ENCODE measurements at places on chromosomes 3 and 15. TPM values are rescaled to one million over a fixed set of nuclear protein-coding genes. Genes with fewer than 3 reads are reported as not detected.

SPATA16 gene
- total RNA-seq = 36.6 TPM

ZFAND6 gene
- 220 TPM for total RNA-seq

C3orf22 gene
- total RNA-seq = 33.0 TPM

CPLX3 gene
- total RNA-seq = 5.7 TPM

DNA sequence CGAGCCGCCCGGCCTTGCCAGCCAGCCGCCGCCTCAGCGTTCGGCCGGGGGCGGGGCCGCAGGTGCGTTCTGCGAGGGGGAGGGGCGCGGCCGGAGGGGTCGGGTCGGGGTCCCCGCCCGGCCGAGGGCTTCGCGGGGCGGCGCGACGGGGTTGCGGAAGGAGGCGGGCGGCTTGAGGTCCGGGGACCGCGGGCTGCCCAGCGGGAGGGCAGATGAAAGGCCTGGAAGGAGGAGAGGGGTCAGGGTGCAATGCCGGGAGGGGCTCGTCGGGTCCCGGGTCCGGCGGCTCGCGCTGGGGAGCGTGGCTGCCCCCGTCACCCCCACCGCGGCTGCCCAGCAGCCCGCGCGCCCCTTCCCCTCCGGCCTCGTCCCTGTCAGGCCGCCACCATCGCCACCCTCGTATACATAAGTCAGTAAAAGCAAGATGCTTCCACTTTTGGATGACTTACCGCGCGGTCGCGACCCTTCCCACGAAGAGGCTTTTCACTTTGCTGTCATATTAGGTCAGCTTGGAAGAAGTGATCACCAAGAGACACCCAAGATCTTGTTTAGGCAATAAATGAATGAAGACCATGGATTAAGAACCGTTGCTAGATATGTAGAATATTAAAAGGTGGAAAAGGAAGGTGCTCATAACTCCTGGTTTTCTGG, 620 bp upstream of the ANP32A start:
- peak; percentile 33 for DNase-seq

GRCh38 chr3:39718674-39719595, 90.5 kb upstream of the MYRIP start:
- DNase-seq = no peak

DNA sequence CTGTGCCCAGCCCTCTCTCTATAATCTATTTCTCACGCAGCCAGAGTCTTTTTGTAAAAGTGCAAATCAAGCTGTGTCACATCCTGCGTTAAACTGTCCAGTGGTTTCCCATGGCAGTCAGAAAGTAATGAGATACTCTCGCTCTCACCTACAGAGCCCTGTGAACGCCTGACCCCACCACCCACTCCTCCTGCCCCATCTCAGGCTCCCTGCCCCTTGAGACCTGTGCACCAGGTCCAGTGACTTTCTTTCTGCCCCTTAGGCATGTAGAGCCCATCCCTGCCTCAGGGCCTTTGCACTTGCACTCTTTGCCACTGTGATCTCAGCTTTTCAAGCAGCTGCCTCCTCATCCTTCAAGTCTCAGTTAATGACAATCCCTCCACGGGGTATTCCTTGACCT, 58.3 kb upstream of the RASGRP1 start:
- no peak for DNase-seq

DNA sequence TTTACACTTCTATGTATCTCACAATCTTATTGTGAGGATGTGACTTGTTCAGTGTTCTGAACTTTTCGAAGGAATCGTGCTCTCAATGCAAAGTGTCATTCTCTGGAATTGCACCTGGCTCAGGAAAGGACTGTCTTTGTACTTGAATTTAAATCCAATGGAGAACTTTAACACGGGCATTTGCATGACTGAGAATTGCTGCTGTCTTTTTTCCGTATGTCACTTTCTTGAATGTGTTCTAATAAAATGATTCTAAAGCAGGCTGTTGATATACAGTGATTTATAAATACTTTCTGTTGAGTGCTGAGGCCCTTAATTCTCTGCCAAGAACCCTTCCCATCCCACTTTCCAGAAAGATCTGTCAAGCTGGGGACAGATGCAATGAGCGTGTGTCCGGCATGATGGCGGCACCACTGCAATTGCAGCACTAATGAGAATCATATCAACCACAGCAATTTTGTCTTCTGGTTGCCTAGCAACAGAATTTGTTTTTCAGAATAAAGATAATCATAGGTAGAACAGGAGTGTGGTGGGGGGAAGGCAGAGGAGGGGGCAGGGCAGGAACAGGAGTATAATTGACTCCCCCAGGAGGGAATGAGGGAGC, 210.6 kb upstream of the UMPS start:
- DNase-seq = no peak

- DNase-seq = no peak
Measured at GRCh38 chr15:49410641-49411040, 12.4 kb upstream of the FGF7 start.

DNA sequence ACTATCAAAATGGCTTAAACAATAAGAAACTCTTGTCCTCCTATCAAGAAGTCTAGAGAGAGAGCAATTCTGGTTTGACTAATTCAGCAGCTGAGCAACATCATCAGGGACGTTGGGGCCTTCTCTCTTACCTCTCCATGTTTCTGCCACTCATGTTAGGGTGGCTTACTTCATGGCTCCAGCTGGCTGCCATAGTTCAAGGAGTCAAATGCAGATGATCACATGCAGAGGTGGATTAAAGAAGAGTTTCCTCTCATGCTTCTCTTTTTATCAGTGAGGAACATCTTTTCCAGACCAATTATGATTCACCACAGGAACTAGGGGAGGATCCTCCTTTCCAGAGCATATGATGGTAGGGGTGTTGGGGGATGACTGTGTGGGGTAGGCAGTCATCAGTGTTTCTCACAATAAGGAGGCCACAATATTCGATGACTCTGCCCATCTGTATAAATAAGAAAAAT, 45.5 kb downstream of the NEK11 start:
- DNase-seq = no peak

DNA sequence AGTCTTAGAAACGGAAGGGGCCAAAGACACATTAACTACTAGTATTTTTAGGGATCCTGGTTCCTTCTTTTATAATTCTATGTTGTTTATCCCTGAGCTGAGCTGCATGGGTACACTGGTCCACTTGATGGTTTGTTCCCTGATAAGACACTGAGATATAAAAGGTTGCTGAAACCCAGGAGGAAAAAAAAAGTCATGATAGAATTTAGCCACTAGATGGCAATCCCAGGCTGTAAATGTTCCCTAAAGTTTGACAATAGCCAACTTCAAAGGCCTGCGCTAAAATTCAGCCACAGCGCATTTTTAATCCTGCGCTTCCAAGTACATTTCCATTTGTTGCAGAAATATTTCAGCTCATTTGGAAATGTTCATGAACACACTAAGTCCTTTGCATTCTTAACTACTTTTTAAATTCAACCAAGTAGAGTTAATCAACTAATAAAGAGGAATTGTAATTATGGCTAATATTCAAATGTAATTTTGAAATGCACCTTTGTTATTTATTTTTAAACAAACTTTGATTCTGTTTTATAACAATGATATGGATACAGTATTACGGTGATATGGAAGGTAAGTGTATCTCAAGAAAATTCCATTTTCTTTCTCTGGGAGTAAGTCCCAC, 249.3 kb upstream of the FEZF2 start:
- peak; percentile 26 for DNase-seq

DNA sequence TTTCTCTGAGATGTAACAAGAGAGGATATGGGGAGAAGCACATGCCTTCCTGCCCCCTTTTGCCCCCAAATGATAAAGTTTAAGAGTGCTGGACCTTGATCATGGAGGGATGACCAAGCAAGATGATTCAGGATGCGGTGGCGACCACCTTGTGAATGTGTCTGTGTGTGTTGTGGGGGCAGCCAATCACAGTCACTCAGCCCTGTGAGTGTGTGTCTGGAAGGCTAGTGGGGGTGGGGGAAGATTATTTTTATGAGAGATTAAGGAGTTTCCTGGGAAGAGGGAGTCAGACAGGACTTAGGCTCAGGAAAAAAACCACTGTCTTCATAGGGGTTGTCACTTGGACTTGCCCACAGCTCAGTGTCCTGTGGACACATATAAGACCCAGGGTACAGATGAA, 57.8 kb upstream of the KY start:
- DNase-seq = no peak

Data from testis (tissue), 5 donors.